A549 treated with DMSO at 1 μM for 4 hours (cell line): ENCODE measurements at places on chromosomes 1 and 21. TPM values are rescaled to one million over a fixed set of nuclear protein-coding genes. Genes with fewer than 3 reads are reported as not detected.

C8B gene
- not detected in 5 replicates for total RNA-seq

MROH7 gene
- total RNA-seq = not detected in 5 replicates

C1orf53 gene
- 6.2 to 7.7 TPM (median 6.3 TPM) in 5 replicates for total RNA-seq

GPA33 gene
- not detected in 5 replicates for total RNA-seq

GNG4 gene
- total RNA-seq = 12.3 to 19.4 TPM (median 16.4 TPM) in 5 replicates
